ENCODE measurements at places on chromosomes 4 and X. TPM values are rescaled to one million over a fixed set of nuclear protein-coding genes. Genes with fewer than 3 reads are reported as not detected.

Gene BMP3
- polyA plus RNA-seq, result not detected

Gene ASB9
- polyA plus RNA-seq, result not detected

Gene MAOB
- not detected for polyA plus RNA-seq

Gene NAP1L2
- 2.9 TPM for polyA plus RNA-seq

- no peaks in the 10 kb centered on the region for H3K36me3 ChIP-seq
- peak overlapping the region; percentile 62 for H3K4me3 ChIP-seq
- DNase-seq, result no peak
- no peaks in the 10 kb centered on the region for H3K27me3 ChIP-seq
- H3K27ac ChIP-seq, result no peak overlapping the region
- H3K4me1 ChIP-seq, result peaks cover 4% of the 10 kb centered on the region
Observed at GRCh38 chrX:103584596-103584995, 719 bp upstream of the TCEAL4 start.

GRCh38 chr4:173526027-173526482 lies 4.0 kb downstream of the HAND2 start:
- H3K27me3 ChIP-seq, result peaks cover 34% of the 10 kb centered on the region
- H3K4me3 ChIP-seq, result no peak overlapping the region
- no peak for DNase-seq
- no peaks in the 10 kb centered on the region for H3K36me3 ChIP-seq
- H3K4me1 ChIP-seq, result peaks cover 21% of the 10 kb centered on the region
- H3K27ac ChIP-seq, result no peak overlapping the region

GRCh38 chrX:10486373-10486772 lies 134.0 kb downstream of the MID1 start:
- H3K27me3 ChIP-seq, result no peaks in the 10 kb centered on the region
- no peak overlapping the region for H3K27ac ChIP-seq
- no peaks in the 10 kb centered on the region for H3K36me3 ChIP-seq
- H3K4me3 ChIP-seq, result no peak overlapping the region
- no peak for DNase-seq

- H3K4me1 ChIP-seq, result peaks cover 8% of the 10 kb centered on the region
- peaks cover 6% of the 10 kb centered on the region for H3K27me3 ChIP-seq
- H3K27ac ChIP-seq, result no peak overlapping the region
- H3K36me3 ChIP-seq, result no peaks in the 10 kb centered on the region
Observed at GRCh38 chrX:115561605-115562479, 868 bp downstream of the PLS3 start.
